ENCODE measurements at places on chromosomes 2 and 18.

DNA sequence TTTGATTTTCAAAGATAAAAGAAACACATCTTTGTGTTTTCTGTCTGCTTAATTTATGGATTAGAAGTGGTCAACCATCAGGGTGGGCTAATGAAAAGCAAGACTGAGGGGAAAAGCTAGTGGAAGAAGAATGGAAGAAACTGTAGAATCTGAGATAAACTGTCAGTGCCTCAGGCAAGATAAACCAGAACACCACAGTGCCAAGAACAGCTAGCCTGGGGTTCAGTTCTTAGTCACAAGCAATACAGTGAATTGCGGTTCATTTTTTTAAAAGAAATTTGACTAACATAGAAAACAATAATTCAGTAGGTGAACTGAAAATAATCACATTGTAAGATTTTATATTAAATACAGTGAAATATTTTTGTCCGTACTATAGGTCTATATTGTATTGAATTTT, 22.0 kb upstream of the LNPK start:
- no peak for DNase-seq

GRCh38 chr18:644395-645004, 13.0 kb upstream of the TYMS start:
- DNase-seq, result peak; percentile 46

- peak; percentile 85 for DNase-seq
These were observed 49.0 kb downstream of the PLEKHB2 start for GRCh38 chr2:131154071-131154531.

GRCh38 chr2:187783446-187783845, 229.2 kb upstream of the TFPI start:
- DNase-seq, result no peak

GRCh38 chr2:7612969-7613368, 695.8 kb downstream of the RNF144A start:
- no peak for DNase-seq

DNA sequence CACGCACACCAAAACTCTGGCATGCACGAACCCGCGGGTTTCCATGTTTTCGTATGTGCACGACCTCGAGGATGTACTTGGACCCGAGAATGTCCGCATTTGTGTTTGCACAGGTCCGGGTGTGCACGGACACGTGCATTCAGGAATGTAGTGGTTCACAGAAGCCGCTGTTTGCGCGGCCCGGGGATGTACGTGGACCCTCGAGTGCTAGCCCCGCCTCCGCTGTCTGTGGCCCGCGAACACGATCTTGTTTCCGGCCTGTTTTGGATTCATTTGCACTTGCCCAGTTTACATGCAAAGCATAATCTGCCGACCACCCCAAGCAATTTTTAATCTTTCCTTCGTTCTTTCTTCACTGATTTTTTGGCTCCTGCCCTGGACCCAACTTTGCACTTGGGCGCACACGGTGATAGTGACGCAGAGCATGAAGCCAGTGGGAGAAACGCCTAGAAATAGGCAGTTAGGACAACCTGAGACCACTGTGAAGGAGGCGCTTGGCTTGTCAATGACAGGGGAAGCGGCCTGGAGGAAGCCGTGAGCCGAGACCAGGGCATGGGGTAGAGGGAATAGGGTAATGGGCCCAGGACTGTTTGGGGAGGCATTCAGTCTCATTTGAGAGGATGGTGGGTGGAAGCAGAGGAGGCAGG, 45.4 kb upstream of the PTMA start:
- no peak for DNase-seq

DNA sequence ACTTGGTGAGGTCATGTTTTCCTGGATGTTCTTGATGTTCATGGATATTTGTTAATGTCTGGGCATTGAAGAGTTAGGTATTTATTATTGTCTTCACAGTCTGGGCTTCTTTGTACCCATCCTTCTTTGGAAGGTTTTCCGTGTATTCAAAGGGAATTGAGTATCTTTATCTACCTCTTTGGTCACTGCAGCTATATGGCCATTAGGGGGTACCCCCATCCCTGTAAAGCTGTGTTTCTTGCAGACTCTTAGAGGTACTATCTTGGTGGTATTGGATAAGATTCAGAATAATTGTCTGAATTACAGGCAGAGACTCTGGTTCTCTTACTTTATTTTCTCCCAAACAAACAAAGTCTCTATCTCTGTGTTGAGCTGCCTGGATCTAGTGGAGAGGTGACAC, 401.6 kb upstream of the FSIP2 start:
- no peak for DNase-seq

- DNase-seq, result no peak
These were observed 95.9 kb upstream of the RMDN2 start for GRCh38 chr2:37829202-37829601.

- DNase-seq, result no peak
These were observed 1052.3 kb upstream of the ZEB2 start for GRCh38 chr2:145572238-145572637.

GRCh38 chr18:35030277-35030989, 10.8 kb upstream of the MAPRE2 start:
- no peak for DNase-seq

DNA sequence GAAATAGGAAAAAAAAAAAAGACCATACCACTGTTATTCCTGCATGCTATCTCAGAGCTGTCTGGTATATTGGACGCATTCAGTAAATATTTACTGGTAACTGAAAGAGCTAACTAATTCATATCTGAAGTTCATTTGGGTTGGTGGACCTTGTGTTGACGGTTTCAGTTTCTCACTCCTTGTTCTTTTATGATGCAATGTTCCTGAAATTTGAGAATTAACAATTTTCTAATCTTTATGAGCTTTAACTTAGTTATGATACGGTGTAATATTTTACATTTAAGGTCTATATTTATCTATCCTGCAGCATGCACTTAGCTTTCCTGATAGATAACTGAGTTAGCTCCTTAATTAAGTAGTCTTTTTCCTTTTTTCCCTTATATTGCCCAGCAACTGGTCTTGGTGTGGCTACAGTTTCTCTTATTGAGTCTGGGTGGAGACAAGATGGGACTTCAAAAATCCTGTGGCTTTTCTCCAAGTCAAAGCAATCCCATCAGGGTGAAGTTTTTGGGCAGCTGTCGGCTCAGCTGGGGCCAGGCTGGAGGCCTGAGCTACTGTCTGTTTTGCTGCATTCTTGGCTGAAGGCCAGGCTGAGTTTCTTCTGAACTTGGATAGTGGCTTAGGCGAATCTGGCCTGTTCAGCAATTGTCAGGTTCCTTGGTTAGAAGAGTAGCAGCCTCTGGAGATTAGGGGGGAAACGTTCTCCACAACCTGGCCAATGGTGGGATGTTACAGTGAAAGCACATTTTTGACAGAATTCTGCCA, 78.4 kb upstream of the MEX3C start:
- DNase-seq, result no peak

DNA sequence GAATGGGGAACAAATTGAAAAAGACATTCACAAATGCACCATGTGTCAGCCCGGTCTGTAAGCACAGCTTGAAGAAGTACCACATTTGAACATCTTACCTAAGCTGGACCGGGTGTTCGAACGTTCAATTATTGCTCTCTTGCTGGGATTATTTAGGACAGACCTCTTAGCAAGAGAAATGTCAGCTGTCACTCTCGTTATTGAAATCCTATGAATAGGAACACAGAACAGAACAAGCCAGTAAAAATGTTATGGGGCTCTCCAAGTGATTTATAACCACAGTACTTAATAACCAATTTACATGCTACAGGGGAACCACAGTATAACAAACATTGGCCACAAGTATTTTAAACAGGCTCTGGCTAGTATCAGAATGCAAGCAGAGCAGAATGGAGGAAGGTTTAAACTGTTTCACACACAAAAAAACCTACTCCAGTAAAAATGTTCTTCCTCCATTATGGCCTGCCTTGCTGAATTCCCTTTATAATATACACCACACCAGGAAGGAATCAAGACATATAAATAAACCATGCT, 32.5 kb upstream of the ARL5A start:
- DNase-seq, result no peak

- DNase-seq, result no peak
These were observed 320.4 kb downstream of the CMPK2 start for GRCh38 chr2:6545336-6545735.

GRCh38 chr2:24269265-24269664, 91.1 kb downstream of the ITSN2 start:
- peak; percentile 15 for DNase-seq

DNA sequence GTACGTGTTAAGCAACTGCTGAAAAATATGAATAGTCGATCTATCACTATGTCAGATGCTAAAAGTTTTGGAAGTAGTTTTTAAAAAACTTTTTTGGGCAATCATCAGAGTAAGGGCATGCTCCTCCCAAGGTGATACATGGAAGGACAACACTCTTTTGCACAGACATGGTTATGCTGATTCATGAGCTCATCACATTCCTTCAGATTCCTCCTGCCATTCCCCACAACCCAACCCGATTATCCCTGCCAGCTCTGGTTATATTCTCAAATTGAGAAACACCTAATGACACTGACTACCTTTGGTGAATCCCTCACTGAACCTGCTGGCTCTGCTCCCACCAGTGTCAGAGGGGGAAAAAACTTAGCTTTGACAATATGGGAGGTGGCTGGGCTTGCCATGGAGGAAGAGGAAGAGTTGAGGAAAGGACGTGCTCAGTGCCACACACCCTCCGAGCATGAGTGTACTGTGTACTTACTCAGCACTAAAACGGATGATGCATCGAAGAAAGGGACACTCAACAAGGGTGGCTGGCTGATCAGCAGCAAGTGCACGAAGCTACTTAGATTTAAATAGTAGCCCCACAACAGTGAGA, 83.9 kb upstream of the RNU4ATAC start:
- no peak for DNase-seq

GRCh38 chr2:33130054-33130447, 183.3 kb downstream of the LTBP1 start:
- no peak for DNase-seq

- DNase-seq, result no peak
These were observed 50.5 kb upstream of the HS6ST1 start for GRCh38 chr2:128369108-128369555.

DNA sequence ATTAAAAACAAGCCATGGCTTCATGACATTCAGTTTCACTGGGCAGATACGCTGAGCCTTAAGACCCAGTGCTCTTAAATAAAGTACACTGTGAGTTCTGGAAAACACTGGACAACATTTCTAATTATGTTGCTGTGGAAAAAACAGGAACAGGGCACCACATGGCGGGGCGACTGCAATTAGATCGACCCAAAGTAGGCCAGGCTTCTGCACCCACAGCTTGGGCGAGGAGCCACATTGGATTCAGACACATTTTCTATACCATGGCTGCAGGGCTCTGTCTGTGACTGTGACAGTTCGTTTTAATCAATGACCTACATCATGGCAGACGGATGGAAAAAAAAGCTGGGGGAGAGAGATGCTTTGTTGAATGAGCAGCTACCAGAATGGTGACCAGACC, 227.2 kb upstream of the HS6ST1 start:
- DNase-seq, result no peak

DNA sequence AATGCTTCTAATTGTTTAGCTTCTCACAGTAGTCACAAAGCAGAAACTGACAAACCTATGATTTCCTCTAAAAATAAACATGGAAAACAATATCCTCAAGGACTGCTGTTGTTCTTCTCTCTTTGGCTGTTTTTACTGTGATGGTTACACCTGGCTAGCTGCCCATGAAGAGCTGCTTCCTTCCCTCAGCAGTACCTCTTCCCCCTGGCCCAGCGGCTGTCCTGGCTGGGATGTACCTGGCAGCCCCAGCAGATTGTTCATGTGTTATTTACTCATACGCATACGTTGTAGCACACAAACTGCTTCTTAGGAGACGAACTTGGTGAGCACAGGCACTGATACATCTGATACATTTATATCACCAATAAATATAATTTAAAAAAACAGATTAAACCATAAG, 27.4 kb downstream of the NEMP2 start:
- no peak for DNase-seq

GRCh38 chr2:37283207-37283606, 41.4 kb downstream of the PRKD3 start:
- no peak for DNase-seq

- no peak for DNase-seq
These were observed 173.5 kb upstream of the AGAP1 start for GRCh38 chr2:235320326-235320725.

- DNase-seq, result no peak
These were observed 143.6 kb downstream of the CCDC148 start for GRCh38 chr2:158312981-158313380.

- no peak for DNase-seq
These were observed 195.1 kb upstream of the LRP1B start for GRCh38 chr2:142325870-142326269.

GRCh38 chr2:48292393-48292792, 237.6 kb upstream of the STON1 start:
- no peak for DNase-seq

DNA sequence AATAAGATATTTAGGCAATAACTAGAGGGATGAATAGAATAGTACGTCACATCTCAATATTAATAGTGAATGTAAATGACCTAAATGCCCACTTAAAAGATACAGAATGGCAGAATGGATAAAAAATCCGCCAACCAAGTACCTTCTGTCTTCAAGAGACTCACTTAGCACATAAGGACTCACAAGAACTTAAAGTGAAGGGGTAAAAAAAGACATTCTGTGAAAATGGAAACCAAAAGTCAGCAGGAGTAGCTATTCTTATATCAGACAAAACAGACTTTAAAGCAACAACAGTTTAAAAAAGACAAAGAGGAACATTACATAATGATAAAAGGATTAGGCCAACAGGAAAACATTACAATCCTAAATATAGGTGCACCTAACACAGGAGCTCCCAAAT, 56.7 kb upstream of the DSC1 start:
- DNase-seq, result no peak

- DNase-seq, result no peak
These were observed 14.2 kb downstream of the GPATCH11 start for GRCh38 chr2:37098416-37099118.

GRCh38 chr2:234974501-234975385, 22.9 kb downstream of the SH3BP4 start:
- DNase-seq, result no peak

DNA sequence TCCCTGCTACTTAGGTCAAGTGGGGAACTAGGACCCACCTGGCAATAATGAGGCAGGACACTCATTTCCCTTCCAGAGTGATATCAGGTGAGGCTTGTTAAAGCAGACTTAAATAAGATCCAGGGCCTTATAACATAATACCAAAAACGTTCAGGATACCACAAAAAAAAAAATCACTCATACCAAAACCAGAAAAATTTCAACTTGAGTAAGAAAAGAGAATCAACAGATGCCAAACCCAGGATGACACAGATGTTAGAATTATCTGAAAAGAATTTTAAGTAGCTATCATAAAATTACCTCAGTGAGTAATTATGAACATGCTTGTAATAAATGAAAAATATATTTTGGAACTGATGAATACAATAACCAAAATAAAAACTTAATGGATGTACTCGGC, 255.6 kb upstream of the OSR1 start:
- no peak for DNase-seq

GRCh38 chr18:4581966-4582365, 126.9 kb upstream of the DLGAP1 start:
- DNase-seq, result no peak

DNA sequence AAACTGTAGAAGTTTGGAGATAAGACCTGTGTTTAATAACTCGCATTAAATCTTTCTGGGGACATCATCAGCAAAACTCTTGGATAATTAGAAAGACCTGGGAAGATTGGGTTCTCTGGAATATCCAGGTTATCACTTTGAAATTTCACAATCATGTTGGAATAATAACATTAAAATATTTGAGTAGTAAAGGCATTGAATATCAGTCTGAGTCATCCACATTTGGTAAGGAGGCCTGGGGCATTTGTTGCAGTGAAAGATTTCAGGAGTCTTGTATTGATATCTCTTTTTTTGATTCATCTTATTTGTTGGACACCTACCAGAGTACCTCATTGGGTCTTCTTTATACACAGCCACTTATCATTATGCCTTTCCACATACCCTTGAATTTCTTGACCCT, 95.9 kb downstream of the EPB41L5 start:
- DNase-seq, result no peak
